ENCODE measurements at places on chromosomes 3 and 15.

GRCh38 chr15:81666839-81667238 lies 292.8 kb upstream of the TMC3 start:
- peak; percentile 21 for DNase-seq

GRCh38 chr3:122555275-122556071 lies 8.6 kb downstream of the PARP9 start:
- no peak for DNase-seq

DNA sequence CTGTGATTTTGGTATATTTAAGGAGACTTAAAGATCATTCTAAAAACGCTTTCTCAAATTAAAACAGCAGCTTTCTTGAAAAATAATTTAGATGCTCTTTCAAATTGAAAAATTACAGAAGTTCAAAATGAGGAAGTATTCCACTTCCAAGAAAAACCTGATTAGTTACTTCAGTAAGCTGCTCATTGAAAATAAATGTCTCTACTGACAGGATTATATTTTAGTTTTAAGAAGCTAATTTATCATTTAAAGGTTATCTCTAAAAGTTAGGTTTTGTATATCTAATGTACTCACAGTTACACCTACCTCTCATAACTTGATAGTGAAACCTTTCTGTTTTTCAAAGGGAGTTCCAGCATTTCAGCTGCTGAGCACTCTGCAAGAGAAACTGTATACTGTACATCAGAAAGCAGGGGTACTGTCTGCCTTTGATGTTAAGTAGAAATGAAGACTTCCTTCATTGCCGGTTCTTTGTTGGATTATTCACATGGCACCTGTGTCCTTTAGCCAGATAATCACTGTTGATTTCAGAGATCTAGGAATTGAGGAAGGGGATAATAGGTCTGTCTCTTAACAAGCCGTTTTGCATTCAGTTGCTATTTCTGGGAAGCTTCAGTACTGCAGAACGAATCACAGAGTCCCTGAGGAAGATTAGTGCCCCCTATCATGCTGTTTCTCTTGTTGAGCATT lies 161.6 kb downstream of the TCF12 start:
- DNase-seq: no peak

DNA sequence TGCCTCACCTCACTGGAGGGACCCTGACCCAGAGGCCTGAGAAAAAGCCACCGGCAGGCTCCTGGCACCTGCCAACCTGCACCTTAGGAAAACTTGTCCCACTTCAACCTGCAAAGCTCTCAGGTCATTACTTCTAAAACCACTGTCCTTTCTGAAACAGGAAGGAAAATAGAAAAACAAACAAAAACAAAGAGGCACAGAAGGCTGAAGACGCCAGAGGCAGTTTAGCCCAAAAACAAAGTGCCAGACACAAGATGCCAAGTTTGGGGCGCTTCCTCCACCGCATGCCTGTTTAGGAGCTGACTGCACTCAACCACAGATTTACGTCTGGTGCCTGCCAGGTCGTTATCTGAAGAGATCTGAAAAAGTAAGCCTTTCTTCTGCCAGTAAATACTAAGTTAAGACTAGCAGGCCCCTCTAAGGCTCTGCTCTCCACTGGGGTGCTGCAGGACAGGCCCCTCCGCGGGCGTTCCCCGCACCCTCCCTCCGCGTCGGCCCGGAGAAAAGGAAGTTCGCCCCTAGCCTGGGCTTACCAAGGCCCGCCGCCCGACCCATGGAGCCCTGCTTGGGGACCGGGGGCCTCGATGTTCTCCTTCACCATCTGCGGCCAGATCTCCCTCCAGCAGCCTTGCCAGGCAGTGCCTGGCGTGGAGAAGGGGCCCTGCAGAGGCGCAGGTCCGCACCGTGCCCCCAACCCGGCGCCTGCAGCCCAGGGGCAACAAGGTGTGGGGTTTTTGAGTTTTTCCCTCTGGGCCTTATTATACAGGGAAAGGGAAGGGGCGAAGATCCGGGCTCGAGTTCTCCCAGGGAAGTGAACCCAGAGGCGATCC lies 1.3 kb downstream of the GOLGA8A start:
- DNase-seq: no peak

DNA sequence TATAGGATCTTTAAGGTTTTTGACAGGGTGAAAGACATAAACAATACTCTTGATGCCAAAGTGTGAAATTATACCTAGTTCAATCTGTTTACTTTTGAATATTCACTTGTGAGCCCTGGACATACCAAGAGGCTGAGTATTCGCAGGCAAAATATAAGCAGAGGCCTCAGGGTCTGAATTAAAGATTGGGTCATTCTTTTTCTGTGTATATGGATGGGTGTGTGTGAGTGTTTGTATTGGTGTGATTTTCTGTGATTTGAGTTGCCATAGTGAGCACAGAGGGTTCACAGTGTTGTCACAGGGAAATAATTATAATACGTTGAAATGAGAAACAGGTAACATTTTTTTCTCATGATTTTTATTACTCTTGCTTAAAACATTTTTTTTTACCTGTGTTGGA lies 770.7 kb upstream of the ALCAM start:
- DNase-seq: no peak

- no peak for DNase-seq
Measured at GRCh38 chr15:80110920-80111319, 41.9 kb upstream of the FAH start.

- no peak for DNase-seq
Measured at GRCh38 chr15:95142531-95142930, 911.2 kb downstream of the MCTP2 start.

GRCh38 chr3:47193871-47194859 lies 30.3 kb upstream of the SETD2 start:
- no peak for DNase-seq

DNA sequence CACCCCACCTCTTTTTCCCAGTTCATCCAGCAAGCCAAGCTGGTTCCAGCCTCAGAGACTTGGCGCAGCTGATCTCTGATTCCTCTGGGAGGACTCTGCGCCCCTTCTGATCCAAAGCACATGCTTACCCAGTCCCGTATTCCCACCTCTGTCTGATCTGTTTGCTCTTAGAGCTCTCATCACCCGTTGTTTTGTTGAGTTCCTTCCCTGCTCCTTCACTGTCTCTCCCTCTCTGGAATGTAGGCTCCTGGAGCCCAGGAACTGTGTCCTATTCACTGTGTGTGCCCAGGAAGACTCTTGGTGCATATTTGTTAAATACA lies 1.3 kb upstream of the ZXDC start:
- DNase-seq: no peak

GRCh38 chr3:15325228-15325627 lies 7.2 kb downstream of the SH3BP5 start:
- DNase-seq: peak; percentile 78

DNA sequence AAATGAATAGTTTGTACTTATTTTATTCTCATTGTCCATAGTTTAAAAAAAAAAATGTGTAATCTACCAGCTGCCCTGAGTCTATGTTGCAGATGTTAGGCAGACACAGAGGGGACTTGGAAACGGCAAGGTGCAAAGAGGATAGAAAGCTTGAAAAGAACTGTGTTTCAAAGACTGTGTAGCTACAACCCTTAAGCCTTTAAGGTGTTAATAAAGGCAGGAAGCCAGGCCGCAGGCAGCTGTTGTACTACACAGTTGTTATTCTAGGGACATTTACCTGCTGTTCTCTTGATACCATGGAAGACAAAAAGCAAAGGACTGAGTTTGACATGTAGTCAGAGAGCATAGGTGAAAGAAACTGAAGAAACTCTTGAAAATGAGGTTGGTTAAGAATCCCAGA lies 440.0 kb downstream of the TUSC7 start:
- DNase-seq: no peak

DNA sequence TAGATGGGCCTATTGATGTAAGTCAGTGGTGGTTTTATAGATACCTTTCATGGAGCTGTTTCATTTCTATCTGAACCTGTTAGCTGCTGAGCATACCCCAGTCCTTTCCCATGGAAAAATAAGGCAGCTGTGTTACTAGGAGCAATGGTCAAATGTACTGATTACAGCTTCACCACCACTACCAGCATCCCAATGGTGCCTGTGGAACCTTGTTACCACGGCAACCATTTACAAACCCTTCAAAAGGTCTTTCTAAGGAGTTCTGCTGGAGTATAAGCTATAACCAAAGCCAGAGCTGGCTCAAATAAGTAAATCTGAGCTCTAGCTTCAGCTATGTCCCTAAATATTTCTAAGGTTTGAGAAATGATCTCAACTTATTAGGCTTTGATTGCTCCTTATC lies 133.4 kb upstream of the ACP3 start:
- DNase-seq: no peak

DNA sequence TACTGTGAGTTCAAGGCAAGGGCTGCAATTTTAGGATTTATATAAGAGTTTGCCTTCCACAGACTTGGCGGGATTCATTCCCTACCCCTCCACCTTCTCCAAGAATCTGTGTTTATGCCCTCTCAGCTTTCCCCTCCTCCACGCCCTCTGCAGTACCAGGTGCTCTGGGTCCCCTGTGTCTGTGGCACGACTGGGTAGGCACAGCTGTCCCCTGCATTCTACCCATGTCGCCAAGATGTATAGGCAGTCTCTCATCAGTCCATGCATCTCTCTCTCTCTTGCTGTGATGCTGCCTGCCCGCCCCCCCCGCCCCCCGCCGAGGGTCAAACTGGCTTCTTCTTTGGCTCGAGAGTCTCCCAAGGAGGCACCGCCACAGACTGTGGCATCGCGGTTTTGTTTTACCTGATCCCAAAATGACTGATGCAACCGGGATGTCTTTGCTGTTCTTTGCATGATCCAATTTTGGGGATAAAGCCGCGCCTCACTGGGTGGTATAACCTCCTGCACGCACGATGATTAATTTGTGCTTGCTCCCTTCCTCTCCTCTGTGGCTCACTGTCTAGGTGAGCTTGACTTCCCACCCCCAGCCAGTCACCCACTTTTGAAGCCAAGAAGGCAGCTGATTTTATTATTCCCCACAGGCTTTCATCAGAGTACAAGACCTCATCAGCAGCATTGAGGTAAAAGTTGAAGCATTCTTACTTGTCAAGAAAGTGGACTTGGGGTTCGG lies 43.7 kb downstream of the EFCAB12 start:
- no peak for DNase-seq

DNA sequence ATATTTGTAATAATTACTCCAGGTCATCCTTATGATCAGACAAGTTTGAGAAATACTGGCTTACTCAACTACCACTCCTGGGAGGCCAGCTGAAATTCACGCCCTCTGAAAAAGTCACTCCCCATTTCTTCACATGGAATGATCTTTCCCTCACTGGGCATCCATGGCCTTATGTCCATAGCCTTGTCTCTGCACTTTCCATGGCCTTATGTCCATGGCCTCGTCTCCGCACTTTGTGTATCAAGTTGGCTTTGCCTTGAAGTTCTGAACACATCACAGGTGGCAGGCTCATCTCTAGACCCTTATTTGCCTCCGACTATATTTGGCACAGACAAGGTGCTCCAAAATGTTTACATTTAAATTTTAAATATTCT lies 58.1 kb upstream of the HACD2 start:
- DNase-seq: no peak

GRCh38 chr3:137869022-137869421 lies 104.9 kb downstream of the SOX14 start:
- DNase-seq: no peak

GRCh38 chr3:194070220-194070633 lies 65.7 kb upstream of the HES1 start:
- DNase-seq: no peak

- DNase-seq: no peak
Measured at GRCh38 chr15:55661428-55661827, 73.3 kb upstream of the PYGO1 start.

DNA sequence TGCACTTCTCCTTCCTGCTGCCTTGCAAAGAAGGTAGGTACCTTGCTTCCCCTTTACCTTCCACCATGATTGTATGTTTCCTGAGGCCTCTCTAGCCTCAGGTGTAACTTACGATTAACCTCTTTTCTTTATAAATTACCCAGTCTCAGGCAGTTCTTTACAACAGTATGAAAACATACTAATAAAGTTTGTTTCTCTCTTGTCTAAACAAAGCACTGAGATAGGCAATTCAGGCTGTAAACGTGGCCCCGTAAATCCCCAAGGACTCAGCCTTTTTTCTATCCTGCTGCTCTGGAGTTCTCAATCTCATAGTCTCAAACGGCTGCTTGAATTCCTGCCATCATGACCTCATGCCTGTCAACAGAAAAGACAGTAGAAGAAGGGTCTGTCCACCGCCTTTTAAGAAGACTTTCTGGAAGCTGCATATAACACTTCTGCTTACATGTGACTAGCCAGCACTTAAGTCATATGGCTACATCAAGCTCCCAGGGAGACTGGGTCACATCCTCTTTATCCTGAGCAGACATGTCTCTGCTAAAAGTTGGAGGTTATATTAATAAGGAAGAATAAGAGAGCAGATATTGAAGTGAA lies 257.8 kb downstream of the EBLN2 start:
- no peak for DNase-seq

GRCh38 chr3:81716870-81717509 lies 44.5 kb downstream of the GBE1 start:
- peak; percentile 2 for DNase-seq

- no peak for DNase-seq
Measured at GRCh38 chr3:182115328-182116015, 403.7 kb downstream of the SOX2 start.

DNA sequence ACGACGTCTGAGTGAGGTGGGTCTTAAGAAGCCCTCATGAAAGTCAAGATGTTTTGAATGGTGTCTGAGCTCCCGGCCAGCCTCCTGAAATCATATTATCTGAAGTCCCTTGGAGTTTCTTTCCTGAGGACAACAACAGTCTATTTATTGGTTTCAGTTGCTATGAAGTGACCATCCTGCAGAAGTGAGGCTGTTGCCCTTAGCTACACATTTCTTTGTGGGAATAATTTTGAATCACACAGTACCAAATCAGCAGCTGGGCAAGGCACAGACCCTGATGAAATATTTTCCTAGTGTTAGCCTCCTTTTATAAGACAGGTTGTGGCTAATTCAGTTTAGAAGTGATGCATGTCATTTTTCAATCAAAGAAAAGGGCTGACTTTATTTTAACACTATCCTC lies 220.7 kb upstream of the AZI2 start:
- DNase-seq: no peak

GRCh38 chr3:195573611-195574496 lies 9.9 kb downstream of the APOD start:
- no peak for DNase-seq

DNA sequence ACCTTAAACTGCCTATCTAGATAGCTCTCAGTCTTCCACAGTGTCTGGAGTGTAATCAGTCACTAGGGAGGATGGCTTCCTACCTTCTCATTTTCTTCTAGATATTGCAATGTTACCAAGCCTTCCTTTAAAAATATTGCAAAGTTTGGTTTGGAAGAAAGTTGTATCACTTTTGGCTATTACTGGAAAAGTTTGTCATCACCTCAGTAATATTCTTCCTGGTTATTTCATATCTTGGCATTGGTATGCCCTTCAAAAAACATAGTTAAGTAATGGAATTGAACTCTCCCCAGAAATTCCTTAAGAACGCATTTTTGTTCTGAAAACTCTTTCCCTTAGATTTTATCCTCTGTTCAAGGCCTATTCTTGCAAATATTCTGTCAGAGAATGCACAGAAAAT lies 179.3 kb upstream of the MME start:
- DNase-seq: no peak

DNA sequence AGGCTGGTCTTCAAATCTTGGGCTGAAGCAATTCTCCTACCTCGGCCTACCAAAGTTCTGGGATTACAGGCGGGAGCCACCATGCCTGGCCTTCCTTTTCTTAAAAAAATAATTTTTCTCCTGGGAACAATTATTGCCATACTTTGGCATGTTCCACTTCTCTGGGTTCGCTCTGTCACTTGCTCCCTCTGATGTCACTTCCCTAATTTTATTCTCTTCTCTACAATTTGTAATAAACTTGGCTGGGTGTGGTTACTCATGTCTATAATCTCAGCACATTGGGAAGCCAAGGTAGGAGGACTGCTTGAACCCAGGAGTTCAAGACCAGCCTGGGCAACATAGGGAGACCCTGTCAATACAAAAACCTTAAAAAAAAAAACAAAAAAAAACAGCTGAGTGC lies 6.1 kb upstream of the IMPDH2 start:
- no peak for DNase-seq

- DNase-seq: peak; percentile 91
Measured at GRCh38 chr3:147418808-147419701, 9.9 kb downstream of the ZIC1 start.
